EH (cell line): ENCODE measurements at places on chromosomes 3 and 15.

GRCh38 chr15:72182673-72183072 lies 14.9 kb downstream of the GRAMD2A start:
- DNase-seq, result peak; percentile 43

DNA sequence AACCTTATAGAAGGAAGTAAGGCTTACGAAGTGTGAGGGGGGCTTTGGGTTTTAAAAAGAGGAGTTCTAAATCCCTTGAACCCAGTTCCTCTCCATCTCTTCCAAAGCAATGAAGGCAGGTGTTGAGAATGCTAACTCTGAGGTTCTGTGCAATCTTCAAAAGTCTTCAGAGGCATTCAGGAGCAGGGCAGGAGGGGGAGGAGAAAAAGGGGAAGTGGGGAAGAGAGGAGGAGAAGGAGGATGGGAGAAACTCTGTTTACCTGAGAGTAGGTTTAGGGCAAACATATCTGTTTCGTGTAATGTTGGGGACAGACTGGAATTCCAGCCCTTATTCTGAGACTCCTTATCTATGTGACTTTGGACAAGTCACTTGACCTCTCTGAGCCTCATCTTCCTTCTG lies 36.9 kb downstream of the FAM3D start:
- DNase-seq, result no peak

DNA sequence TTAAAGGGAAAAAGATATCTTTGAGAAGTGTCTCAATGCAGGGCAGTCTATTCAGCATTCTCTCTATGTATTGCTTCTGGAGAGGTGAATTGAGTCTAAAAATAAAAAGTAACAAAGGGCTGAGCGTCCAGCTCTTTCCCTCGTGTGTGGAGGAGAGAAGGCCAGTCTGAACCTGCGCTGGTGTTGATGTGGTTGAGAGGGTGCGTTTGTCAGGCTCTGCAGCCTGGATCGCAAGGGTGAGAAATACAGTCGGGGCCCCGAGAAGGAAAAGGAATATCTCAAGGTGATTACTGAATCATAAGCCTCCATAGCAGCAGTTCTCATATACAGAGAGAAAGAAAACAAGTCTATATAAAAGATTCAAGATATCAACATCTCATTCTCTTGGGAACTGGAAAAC lies 494.1 kb upstream of the MDFIC2 start:
- no peak for DNase-seq

- no peak for DNase-seq
Measured at GRCh38 chr3:49324768-49325167, 15.1 kb downstream of the USP4 start.

DNA sequence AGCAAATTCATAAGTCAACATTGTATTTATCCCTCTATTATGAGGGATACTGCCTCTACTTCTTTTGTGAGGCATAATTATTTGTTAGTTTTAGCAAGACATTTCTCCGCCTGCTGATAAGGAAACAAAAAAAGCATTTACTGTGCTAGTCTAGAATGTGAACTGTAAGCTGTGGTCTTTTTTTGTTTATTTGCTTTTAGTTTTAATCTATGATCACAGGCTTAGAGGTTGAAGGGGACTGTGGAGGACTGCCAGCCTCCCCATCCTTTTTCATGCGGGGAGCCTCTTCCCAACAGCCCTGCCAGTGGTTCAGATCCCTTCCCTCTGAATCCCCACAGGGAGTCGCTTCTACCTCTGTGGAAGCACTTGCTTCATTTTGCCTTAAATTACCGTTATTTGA lies 331.0 kb upstream of the ROPN1 start:
- DNase-seq, result peak; percentile 24

- peak; percentile 60 for DNase-seq
Measured at GRCh38 chr15:56749982-56750381, 16.7 kb upstream of the ZNF280D start.

DNA sequence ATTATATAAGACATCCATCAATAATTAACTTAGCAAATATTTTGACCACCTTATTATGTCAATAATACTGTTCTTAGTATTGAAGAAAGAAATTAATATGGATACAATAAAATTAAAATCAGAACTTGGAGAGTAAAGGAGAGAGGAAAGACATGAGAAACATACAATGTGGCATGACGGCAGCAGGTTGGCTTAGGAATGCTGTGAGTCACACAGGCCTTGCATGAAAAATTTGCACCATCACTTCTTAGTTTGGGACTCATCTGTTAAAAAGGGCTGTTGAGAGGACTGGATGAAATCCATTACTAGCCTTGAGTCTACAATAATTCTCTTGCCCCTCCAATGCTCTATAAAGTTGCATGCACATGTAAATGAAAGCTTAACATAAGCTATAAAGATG lies 880.8 kb downstream of the ROBO1 start:
- peak; percentile 62 for DNase-seq

DNA sequence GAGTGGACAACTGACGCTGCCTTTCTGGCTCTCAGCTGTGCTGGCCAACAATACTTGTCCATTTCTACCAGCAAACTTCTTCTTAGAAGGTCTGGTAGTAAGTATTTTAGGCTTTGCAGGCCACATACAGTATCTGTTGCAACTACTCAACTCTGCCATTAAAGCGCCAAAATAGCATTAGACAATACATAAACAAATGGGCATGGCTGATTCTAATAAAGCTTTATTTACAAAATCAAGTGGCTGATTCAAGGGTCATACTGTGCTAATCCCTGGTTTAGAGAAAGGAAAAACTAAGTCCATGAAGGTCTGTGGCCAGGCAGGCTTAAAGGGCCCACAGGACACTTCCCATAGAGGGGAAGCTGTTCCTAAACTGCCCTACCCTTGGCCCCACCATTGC lies 26.3 kb upstream of the TPM1 start:
- no peak for DNase-seq

DNA sequence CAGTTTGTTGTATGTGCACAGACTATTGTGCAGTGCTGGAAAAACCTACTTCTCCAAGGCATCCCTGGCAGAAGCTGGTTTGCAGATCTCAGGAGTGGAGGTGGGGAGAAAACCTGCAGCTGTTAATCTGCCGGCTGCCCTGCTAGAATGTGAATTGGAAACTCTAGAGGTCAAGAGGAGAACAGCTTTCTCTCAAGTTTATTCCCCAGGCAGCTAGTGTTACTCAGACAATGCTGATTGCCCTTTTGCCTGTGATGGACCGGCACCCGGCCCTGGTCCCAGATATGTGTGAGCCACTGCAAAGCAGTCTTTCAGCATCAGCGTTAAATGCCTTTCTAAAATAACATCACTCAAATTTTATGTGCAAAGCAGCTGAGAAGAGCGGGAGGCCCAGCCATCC lies 129.7 kb upstream of the TPM1 start:
- no peak for DNase-seq

- peak; percentile 73 for DNase-seq
Measured at GRCh38 chr3:107705046-107705445, 182.3 kb downstream of the BBX start.

DNA sequence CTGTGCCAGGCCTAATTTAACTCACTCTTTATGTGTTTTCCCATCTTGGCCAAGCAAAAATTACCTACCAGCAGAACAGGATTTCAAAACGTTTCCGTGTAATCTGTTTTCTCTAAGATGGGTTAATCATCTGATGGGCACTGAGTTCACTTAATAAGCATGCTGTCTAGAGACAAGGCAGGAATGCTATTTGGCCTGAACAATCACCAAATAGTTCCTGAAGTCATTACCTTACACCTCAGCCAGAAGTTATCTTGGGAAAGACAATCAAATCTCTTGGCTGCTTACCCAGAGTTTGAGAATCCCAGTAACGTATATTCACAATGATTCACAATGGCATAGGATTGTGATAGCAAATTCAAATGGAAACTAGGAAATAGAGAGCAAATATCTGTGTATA lies 779.1 kb downstream of the CADM2 start:
- DNase-seq, result no peak

DNA sequence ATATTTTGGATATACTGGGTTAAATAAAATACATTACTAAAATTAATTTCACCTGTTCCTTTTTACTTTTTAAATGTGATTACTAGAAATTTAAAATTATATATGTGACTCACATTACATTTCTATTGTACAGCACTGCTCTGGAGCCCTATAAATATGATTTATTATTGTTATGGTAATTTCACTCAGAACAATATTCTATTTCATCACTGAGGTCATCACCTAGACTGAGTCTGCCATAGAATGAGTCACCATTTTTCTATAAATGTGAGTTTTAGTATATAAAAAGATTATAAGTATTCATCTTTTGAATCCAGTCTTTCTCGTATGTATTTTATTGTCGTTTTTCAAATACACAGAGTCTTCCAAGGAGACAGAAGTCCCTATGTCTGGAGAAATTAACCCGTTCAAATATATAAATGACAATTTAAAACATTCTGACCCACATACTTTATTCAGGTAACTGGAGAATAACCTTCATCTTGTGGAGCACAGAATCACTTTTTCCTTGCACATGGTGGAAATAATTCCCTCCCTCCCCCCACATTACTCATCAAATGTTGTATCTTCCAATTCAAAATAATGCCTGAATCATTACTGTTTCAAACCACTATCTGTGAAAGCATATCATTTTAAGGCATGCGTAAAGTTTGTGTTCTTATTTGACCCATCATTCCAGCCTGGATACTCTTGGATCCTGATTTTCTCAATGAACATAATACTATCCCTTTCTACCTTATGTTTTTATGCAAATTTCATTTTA lies 30.0 kb downstream of the CHST14 start:
- DNase-seq, result peak; percentile 45

- DNase-seq, result peak; percentile 40
Measured at GRCh38 chr15:26260517-26261133, 397.5 kb upstream of the ATP10A start.

DNA sequence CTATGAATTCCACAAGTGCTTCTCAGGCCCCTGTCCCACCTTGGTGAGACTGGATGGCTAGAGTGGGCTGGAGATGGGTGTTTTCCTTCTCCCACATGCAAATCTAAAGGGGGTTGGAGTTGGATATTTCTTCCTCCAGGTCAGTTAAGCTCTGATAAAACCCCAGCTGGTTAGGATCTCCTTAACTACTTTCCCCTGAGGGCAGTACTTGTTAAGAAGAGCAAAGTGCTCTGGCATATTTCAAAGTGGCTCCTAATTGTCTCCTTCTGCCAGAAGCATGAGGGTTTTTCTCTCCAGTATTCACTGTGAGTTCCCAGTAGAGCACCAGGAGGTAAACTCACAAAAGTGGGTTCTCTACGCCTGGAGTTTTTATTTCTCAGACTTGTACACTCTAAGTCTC lies 31.4 kb downstream of the COL6A6 start:
- DNase-seq, result no peak

GRCh38 chr3:178603735-178604134 lies 67.5 kb downstream of the KCNMB2 start:
- no peak for DNase-seq

DNA sequence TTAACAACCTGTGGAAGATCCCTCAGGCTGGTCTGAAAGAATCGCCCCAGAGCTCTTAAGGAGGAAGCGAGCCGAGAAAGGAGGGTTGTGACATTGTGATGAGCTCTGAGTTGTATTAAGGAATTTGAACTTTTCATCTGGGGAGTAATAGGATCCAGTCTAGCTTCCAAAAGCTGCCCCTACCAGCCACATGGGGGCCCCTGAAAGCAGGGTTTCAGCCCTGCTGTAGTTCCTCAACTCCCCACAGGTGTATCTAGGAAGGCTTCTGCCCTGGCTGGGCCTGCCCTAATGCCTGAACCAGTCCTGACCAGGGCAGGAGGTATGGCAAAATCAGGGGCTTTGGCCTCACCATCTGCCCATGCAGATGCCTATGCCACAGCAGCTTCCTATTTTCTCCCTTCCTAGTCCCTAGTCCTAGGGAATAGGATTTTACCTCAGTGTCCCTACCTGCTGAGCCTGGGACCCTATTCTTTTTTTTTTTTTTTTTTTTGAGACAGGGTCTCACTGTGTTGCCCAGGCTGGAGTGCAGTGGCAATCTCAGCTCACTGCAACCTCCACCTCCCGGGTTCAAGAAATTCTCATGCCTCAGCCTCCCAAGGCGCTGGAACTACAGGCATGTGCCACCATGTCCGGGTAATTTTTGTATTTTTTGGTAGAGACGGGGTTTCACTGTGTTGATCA lies 5.0 kb upstream of the AP3S2 start:
- peak; percentile 64 for DNase-seq
